ENCODE measurements at places on chromosomes 5 and 9. TPM values are rescaled to one million over a fixed set of nuclear protein-coding genes. Genes with fewer than 3 reads are reported as not detected.

DNA sequence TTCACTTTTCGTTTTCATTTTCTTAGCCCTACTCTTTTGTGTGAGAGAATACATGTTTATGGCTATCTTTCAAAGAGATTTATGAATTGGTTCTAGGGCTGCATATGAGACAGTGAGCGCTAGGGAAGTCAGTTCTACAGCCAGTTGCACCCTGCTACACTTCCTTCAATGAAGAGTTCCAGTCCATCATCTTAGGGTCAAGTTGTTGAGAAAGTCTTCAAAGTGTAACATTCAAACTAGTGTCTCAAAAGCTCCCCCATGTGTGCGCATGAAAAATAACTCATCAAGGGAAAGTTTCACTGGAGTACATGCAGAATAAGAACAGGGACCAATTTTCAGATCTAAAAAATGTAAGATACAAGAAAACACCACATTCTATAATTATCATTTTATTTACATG is 317.2 kb downstream of the DEPDC1B start:
- peak; percentile 29 for DNase-seq

DNA sequence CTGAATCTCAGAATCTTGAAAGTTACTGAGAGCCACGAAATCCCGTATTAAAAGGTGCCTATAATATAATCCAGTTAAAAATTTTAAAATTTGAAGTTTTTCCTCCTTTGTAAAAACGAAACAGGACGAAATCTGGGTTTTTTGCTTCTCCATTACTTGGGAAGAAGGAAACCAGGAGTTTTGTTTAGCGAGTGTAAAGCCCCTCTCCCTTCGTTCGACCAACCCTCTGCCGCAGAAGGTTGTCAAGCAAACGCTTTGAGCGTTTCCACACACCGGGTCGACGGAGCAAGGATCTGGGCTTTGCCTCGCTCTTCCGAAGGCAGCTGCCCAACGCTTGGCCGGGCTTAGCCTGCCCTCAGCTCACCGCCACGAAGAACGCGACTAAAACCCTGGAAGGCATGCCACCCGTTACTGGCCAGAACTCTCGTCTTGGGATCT is 1.6 kb upstream of the FOXE1 start:
- no peak for DNase-seq

DNA sequence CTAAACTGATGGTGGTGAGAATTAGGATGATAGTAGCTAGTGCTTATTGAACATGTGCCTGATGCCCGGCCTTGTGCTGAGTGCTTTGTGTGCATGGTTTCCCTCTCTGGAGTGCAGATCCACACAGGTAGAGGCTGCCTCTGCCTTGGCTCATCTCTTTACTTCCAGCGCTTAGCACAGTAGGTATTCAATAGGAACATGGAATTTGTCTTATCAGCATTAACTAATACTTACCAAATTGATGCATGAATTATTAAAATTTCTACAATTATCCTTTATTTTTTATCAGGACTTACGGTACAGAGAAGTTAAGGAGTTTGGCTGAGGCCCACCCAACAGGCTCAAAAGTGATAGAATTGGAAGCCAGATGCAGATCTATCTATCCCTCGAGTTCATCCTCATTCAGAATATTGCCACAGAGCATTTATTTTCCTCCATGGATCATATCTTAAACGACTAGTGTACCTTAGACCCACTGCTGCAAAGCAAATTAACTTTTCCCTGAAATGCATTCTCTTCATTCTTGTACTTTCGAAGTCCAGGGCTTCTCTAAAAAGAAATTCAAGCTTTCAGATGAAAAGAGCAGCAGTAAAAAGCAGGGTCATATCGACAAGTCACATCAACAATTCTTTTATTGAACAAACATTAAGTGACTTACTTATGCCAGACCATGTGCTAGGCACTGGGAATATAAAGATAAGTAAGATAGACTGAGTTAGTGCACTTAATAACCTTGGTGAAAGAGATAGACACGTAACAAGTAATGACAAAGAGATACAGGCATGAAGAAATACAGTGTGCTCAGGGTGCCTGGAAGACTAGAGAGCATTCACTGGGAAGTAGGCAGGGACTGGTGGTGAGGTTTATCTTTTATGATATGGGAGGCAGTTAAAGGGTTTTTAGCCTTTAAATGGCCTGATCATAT is 290.0 kb downstream of the ARRDC3 start:
- DNase-seq = no peak

GRCh38 chr5:176740131-176740701 is 70.1 kb upstream of the UNC5A start:
- DNase-seq = no peak

DNA sequence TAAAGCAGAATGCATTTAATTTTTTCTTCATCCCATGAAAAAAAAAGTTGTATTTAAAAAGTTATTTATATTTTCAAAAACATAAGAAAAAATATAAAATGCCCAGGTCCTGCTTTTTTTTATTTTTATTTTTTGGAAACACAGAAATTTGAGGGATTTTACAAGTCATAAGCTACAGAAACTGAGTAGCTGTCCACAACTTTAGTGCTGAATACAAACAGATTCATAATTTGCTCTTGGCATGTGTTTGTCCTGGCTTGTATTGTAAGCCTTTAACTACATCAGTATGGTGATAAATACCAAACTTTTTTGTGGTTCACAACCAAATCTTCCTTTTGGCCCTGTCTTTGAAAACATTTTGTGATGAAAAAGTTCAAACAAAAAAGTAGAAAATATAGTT is 7.5 kb upstream of the PLCXD3 start:
- no peak for DNase-seq

- no peak for DNase-seq
These were observed 7.6 kb upstream of the CXXC5 start for GRCh38 chr5:139640421-139641115.

DNA sequence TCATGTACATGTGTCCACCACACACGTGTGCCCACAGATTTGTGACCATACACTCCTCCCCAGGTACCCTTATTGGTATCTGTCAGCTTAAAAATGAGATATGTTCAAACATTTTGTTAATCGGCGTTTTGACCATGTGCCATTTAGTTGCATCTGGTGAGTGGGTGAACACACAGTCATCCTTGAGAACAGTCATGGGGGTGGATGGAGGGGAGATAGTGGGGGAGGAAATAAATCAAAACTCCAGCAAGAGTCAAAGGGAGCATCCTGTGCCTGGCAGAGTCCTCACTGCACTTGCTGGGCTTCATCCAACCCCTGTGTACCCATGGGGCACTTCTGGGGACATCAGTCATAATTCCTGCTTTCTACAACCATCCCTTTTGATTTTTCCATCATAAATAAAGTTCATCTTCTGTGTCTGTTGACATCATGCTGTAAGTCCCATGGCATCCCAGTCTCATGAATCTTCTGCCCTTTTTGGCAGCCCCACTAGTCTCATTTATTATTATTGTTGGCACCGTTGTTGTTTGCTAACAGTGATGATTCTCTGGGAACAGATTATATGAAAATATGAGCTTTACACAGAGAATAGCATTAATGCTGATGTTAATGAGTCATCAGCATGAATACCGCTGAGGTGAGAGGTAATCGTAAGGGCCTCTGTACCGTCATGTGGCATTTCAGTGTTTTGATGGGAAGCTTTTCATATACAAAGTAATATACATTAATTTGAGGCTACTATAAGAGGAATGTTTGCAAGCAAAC is 24.4 kb upstream of the CLK4 start:
- DNase-seq = peak; percentile 90

DNA sequence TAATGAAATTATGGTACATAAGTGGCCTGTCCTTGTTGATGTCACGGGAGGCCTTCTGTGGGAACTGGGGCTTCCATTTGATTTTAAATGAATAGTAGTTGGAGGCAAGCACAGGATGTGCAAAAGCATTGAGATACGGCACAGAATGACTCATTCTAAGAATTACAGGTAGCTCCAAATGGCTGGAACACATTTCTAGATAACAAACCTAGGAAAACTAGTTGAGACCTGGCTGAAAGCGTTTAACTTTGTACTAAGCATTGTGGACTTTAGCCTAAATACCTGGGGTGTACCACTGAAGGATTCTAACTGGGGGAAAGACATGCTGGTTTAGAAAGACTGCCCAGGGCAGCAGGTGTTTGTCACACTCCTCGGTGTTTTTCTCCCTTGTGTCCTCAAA is 9.4 kb downstream of the SKP2 start:
- peak; percentile 35 for DNase-seq

DNA sequence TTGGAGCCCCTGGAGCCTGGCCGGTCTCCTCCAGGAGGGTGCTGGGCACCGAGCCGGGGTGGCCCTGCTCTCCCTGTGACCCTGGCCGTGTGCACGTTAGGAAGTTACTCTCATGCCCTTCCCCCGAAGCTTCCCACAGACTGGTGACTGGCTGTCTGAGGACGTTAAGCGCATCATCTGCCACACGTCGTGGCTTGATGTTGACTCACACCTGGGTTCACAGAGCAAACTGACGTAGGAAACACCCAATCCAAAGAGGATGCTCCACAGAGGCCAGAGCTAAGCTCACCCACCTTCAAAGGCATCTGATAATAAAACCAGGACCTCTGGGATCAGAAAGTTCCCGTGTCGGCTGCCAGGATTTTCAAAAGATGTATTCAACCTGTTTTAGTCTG is 152.9 kb upstream of the PHYKPL start:
- peak; percentile 7 for DNase-seq

GRCh38 chr9:122394265-122395125 is 23.7 kb downstream of the PTGS1 start:
- peak; percentile 48 for DNase-seq

DNA sequence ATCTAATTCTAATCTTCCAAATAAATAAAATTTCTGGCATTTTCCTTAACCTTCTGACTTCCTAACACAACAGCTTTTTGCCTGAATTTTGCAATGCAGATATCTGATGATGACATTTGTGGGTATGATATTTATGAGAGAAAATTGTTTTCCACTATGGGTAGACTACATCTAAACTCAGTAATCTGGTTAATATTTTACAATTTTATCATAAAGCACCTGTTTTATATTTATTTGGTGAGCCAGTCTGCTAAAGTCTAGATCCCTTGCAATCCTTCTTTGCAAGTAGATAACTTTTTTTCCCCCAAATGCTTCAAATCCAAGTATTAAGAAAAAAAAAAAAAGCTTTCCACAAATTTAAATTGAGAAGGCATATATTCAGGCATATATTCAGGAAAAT is 246.2 kb upstream of the DAB2 start:
- no peak for DNase-seq

DNA sequence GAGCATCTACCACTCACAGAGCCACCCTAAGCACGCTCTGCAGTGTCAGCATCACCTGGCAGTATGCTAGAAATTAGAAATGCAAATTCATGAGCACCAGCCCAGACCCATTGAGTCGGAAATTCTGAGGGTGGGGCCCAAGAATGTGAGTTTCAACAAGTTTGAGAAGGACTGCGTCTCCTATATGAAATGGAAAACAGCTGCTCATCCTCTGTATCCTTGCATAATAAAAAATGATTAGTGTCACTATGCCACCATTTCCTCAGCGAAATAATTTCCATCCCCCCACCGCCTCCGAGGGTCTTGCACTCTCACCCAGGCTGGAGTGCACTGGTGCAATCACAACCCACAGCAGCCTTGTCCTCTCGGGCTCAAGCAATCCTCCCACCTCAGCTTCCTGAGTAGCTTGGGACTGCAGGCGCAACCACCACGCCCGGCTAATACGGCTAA is 1.3 kb upstream of the IQGAP2 start:
- DNase-seq = no peak

GRCh38 chr9:84759300-84759750 is 89.8 kb downstream of the NTRK2 start:
- peak; percentile 97 for DNase-seq

GRCh38 chr9:7103367-7103766 is 345.6 kb downstream of the KDM4C start:
- DNase-seq = no peak

GRCh38 chr9:89440548-89440947 is 57.4 kb downstream of the SEMA4D start:
- DNase-seq = no peak

DNA sequence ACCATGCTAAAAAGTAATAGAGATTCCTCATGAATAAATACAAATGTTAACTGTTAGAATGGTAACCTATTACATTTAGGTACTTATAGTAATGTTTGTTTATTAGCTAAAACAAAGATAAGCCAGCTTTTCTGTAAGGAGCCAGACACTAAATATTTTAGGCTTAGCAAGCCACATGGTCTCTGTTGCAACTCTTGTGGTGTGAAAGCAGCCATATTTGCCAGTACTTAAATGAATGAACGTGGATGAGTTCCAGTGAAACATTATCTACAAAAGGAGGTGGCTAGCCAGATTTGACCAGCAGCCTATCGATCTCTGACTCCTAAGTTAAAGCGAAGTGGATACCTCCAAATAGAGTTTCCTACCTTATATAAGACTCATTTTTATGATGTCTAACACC is 331.6 kb downstream of the CDH12 start:
- DNase-seq = no peak

GRCh38 chr9:97710356-97711222 is 13.4 kb upstream of the XPA start:
- peak; percentile 59 for DNase-seq

- DNase-seq = no peak
These were observed 46.1 kb downstream of the VCAN start for GRCh38 chr5:83517688-83518085.

- peak; percentile 90 for DNase-seq
These were observed 351.9 kb downstream of the PRELID2 start for GRCh38 chr5:145483212-145483611.

GRCh38 chr9:123167474-123167873 is 100.9 kb downstream of the STRBP start:
- DNase-seq = no peak

DNA sequence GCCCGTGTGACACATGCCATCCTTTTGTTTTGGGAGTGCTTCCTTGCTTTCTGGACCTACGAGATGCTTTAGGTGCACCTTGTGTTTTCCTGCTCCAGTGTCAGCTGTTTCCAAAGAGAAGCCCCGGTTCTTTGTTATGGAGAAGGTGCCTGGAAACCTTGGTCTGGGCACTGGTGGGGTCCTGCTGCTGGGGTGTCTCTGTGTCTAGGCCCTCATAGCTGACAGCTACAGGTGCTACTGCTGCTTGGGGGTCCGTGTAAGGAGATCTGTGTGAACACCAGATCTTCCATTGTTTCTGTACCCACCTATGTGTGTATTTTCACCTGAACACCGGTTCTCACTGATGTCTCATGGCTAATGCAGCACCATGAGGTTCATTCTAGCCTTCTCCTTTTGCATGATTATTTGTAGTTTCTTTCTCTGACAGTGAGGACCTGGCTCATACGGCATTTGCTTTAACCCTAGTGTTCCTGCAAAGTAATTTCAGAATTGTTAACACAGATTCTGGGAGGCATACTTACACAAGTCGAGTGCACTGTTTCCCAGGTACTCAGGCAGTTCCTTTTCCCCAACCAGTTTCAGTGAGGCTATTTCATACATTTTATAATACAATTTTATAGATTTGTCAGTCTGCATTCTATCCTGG is 13.2 kb upstream of the FAM120AOS start:
- DNase-seq = no peak

- no peak for DNase-seq
These were observed 78.3 kb upstream of the POU5F2 start for GRCh38 chr5:93819668-93820067.

- DNase-seq = no peak
These were observed 11.3 kb downstream of the CTXN3 start for GRCh38 chr5:127660047-127660733.

Gene CD72
- 1.5 TPM for total RNA-seq

Gene ALDH1A1
- not detected for total RNA-seq

Gene SLC2A6
- total RNA-seq = 24.7 TPM

Gene MCTP1
- total RNA-seq = 31.9 TPM

Gene IRGM
- 0.17 TPM for total RNA-seq
